ENCODE measurements at places on chromosomes 16 and 17. TPM values are rescaled to one million over a fixed set of nuclear protein-coding genes. Genes with fewer than 3 reads are reported as not detected.

GRCh38 chr16:88389621-88390160 lies 6.9 kb downstream of the ZNF469 start:
- H3K4me1 ChIP-seq, result no peaks in the 10 kb centered on the region
- no peak overlapping the region for H3K4me3 ChIP-seq
- no peak overlapping the region for H3K27ac ChIP-seq
- DNase-seq, result no peak

C16orf96 gene
- not detected for total RNA-seq

DNA sequence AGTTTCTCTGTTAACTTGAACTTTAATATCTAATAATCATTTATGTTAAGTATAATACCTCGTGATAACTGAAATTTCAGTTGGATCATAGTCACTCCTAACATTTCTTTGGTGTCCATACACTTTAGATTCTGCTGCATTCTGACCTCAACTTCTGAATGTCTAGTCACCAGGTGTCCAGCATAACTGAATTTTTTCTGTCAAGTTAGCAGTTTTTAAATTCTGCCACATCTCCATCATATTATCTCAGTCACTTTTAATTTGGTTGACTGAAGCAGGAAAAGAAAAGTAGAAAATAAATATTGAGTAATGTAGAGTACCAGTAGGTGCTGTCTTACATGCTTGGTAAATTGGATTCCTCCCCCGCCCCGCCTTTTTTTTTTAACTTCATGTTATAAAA lies 128.6 kb downstream of the TANC2 start:
- H3K4me1 ChIP-seq, result no peaks in the 10 kb centered on the region
- H3K36me3 ChIP-seq, result no peaks in the 10 kb centered on the region
- DNase-seq, result no peak
- H3K27me3 ChIP-seq, result no peaks in the 10 kb centered on the region
- no peak overlapping the region for H3K4me3 ChIP-seq
- H3K27ac ChIP-seq, result no peak overlapping the region

DNA sequence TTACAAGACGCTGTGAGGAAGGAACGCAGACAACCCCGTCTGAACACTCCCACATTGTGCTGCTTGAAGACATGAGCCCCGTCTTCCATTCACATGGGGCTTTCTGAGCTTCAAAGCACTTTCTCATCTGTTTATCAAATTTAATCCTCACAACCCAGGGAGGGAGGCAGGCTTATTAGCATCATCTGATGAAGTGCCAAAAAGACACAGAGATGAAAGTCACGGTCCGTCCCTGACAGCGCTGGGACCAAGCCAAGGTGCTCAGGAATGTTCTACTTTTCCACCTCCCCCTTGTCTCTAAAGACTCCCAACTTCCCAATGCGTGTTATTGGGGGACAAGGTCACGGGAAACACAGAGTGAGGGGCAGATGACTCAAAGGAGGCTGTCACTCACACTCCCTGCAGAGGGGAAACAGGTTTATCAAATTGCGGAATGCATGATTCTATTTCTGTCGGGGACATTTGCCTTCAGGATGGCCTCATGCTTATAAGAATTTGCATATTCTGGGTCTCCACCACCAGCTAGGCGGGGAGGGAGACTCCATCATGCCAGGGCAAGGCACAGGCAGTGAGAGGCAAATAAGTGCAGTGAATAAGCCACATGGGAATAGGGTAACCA lies 10.7 kb downstream of the XYLT1 start:
- no peak for DNase-seq
- no peak overlapping the region for H3K27ac ChIP-seq
- no peaks in the 10 kb centered on the region for H3K36me3 ChIP-seq
- H3K4me3 ChIP-seq, result no peak overlapping the region

DNA sequence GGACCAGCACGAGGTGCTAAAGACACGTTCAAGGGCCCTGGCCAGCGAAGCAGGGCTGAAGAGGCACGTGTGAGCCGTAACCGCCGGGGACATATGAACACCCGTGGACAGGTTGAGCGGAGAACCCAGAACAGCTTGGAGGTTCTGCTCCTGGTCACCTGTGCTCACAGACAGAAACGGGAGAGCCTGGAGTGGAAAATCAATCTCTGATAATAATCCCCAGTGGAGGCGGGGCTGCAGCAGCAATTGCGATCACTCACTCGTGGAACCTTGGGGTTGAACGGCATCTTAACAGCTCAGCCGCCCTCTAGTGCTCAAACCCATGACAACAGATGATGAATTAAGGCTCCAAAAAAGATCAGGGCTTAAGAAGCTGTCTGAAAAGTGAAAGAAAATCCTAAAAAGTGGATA lies 25.6 kb downstream of the WIPI1 start:
- no peak overlapping the region for H3K4me3 ChIP-seq
- no peaks in the 10 kb centered on the region for H3K27me3 ChIP-seq
- H3K36me3 ChIP-seq, result no peaks in the 10 kb centered on the region
- DNase-seq, result peak; percentile 69
- no peak overlapping the region for H3K27ac ChIP-seq

DNA sequence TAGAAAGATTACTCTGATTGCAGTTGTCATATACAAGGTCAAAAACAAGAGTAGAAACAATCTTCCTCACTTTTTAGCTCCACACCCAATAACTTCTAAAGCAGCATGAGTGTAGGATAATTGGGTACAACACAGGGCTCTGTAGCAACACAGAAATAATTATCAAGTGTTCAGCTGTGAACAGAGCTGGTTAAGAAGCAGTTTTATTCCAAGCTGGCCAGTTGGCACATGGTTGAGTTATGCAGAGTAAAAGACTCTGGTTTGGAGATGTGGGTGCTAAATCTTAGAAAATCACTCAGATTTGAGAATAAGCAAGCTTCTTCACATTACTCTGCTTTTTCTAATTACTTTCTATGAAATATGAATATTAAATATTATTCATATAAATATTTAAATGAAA lies 118.5 kb downstream of the KIF2B start:
- H3K4me1 ChIP-seq, result no peaks in the 10 kb centered on the region
- H3K27me3 ChIP-seq, result peaks cover 16% of the 10 kb centered on the region
- no peak for DNase-seq
- H3K4me3 ChIP-seq, result no peak overlapping the region
- no peak overlapping the region for H3K27ac ChIP-seq

FOXC2 gene
- total RNA-seq, result 0.13 TPM

DNA sequence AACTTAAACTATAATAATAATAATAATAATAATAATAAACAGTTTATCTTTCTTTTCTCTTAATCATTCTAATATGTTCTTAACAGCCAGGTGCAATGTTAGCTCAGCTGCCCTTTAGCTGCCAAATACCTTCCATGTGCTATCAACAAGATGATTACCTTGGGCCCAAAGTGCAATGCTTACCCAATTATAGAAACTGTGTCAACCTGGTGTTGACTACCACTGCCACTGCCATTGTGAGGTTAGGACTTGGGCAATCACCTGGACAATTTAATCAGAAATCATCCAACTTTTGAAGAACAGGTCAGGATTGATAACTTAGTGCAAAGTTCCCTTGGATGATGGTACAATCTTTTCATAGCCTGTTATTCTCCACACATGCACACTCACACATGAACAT lies 371.8 kb upstream of the SALL1 start:
- H3K4me3 ChIP-seq, result no peak overlapping the region
- no peak overlapping the region for H3K27ac ChIP-seq
- no peaks in the 10 kb centered on the region for H3K27me3 ChIP-seq
- peaks cover 4% of the 10 kb centered on the region for H3K4me1 ChIP-seq

CA5A gene
- not detected for total RNA-seq

DNA sequence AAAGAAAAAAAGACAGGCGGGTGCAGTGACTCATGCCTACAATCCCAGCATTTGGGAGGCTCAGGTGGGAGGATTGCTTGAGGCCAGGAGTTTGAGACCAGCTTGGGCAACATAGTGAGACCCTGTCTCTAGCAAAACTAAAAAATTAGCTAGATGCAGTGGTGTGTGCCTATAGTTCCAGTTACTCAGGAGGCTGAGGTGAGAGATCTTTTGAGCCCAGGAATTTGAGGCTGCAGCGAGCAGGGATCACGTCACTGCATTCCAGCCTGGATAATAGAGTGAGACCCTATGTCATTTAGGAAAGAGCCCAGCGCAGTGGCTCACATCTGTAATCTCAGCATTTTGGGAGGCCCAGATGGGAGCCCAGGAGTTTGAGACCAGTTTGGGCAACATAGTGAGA lies 126.6 kb downstream of the CMIP start:
- no peaks in the 10 kb centered on the region for H3K36me3 ChIP-seq
- no peak overlapping the region for H3K27ac ChIP-seq
- no peak for DNase-seq

DNA sequence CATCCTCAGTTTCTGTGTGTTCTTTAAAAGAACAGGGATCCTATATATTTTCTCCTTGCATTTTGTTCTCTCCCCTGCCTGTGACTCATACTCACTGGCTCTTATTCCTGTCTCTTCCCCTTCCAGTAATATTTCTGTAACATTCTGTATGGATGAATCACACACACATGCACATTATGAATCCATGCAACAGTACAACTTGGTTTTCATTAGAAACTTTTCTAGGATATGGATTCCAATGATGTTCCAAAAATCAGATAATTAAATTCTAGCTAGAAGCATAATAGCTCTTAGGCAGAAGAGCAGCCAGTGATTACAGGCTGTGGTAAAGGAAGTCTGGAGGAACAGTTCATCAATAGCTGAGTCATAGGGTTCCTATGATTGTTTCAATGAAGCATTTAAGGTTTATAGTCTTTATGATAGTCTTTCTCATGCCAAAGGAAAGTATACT lies 119.6 kb upstream of the PMFBP1 start:
- H3K27ac ChIP-seq, result no peak overlapping the region
- peak; percentile 24 for DNase-seq
- no peaks in the 10 kb centered on the region for H3K27me3 ChIP-seq
- no peak overlapping the region for H3K4me3 ChIP-seq
- H3K36me3 ChIP-seq, result no peaks in the 10 kb centered on the region

MT4 gene
- total RNA-seq, result not detected

DNA sequence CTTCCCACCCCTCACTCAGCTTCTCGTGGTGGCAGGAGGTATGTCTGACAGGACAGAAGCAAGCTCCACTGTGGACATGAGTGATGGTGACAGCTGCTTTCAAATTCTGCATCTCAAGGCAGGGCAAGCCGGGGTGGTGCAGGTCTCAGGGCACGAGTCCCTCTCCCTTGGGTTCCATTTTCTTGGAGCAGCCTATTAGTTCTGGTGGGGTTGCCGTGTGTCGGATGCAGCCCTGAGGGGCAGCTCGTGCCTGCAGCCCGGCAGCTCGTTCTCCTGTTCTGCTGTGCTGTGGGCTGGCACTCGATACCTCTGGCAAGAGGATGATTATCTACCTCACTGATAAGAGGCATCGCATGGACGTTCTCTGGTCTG lies 16.5 kb upstream of the CLEC18C start:
- no peak for DNase-seq
- H3K4me3 ChIP-seq, result no peak overlapping the region
- H3K27me3 ChIP-seq, result no peaks in the 10 kb centered on the region
- H3K36me3 ChIP-seq, result peaks cover 75% of the 10 kb centered on the region

- no peak overlapping the region for H3K4me3 ChIP-seq
- H3K27ac ChIP-seq, result no peak overlapping the region
- no peaks in the 10 kb centered on the region for H3K36me3 ChIP-seq
- H3K4me1 ChIP-seq, result peaks cover 6% of the 10 kb centered on the region
Measured at GRCh38 chr17:50050431-50051032, 5.4 kb upstream of the ITGA3 start.

DNA sequence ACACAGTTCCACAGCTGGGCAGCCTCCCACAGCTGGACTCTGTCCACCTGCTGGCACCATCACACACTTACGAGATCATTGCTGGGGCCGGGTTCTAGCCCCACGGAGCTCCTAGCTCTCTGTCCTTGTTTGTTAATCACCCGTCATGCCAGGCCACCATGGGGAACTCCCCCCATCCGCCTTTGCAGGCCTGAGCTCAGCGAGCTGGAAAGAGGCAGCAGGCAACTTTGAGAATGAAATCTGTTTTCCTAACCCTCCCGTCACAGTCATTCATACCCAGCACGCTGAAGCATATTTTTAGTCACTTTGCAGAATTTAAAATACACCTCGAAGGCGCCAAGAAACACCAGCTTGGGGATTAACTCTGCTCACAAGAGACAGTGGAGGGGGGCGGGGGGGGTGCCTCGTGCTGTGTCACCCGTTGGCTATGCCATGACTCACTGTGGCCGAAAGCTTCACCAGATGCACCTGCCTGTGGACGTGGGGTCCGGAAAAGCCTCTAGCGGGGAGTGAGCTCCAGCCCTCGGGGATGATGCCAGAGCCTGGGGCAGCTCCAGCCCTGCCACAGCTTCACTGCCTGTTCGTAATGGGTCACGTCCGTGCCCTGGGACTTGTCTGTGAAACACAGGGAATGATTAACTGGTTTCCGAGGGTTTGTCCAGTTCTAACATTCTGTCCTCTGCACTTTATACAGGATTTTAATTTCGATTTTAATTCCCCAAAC lies 1.4 kb upstream of the SPNS2 start:
- H3K4me1 ChIP-seq, result peaks cover 12% of the 10 kb centered on the region
- H3K27ac ChIP-seq, result no peak overlapping the region
- no peak overlapping the region for H3K4me3 ChIP-seq
- peaks cover 46% of the 10 kb centered on the region for H3K27me3 ChIP-seq

DNA sequence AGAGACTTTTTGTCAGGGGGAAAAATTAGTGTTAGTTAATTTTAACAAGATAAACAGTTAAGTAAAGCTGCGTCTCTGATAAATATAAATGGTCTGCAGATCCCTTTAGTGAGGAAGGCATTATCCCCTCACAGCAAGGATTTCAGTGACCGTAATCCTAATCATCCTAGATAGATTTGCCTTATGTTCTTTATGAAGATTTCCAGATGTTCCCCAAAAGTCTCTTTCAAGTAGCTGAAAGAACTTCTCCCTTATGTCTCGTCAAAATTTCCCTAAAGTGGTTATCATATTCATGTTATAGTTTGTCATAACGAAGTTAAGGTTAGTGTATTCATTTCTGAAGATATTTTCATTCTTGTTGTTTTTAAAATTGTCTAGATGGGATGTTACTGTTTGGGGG lies 5.6 kb downstream of the MOSMO start:
- DNase-seq, result no peak
- H3K27me3 ChIP-seq, result no peaks in the 10 kb centered on the region
- H3K4me3 ChIP-seq, result no peak overlapping the region
- no peaks in the 10 kb centered on the region for H3K36me3 ChIP-seq

SGCA gene
- total RNA-seq, result not detected

GRCh38 chr16:88917146-88917914 lies 50.9 kb upstream of the PABPN1L start:
- no peak for DNase-seq
- peaks cover 29% of the 10 kb centered on the region for H3K4me1 ChIP-seq
- H3K27me3 ChIP-seq, result no peaks in the 10 kb centered on the region
- H3K27ac ChIP-seq, result no peak overlapping the region

GRCh38 chr17:77214743-77215142 lies 74.0 kb downstream of the SEC14L1 start:
- H3K36me3 ChIP-seq, result peaks cover 50% of the 10 kb centered on the region
- no peak overlapping the region for H3K27ac ChIP-seq
- no peaks in the 10 kb centered on the region for H3K27me3 ChIP-seq
- H3K4me1 ChIP-seq, result peaks cover 16% of the 10 kb centered on the region
- H3K4me3 ChIP-seq, result no peak overlapping the region
- peak; percentile 54 for DNase-seq

CCDC154 gene
- 1.2 TPM for total RNA-seq

Data from A673 (cell line).